ENCODE measurements at places on chromosomes 5 and 9.
A peak's percentile ranks its signal among the peaks of the same experiment; 100 is the strongest.

- no peak for DNase-seq
Measured at GRCh38 chr5:91252916-91253315, 130.2 kb downstream of the ARRDC3 start.

GRCh38 chr9:99083051-99083450 is 21.9 kb upstream of the TGFBR1 start:
- DNase-seq, result no peak

DNA sequence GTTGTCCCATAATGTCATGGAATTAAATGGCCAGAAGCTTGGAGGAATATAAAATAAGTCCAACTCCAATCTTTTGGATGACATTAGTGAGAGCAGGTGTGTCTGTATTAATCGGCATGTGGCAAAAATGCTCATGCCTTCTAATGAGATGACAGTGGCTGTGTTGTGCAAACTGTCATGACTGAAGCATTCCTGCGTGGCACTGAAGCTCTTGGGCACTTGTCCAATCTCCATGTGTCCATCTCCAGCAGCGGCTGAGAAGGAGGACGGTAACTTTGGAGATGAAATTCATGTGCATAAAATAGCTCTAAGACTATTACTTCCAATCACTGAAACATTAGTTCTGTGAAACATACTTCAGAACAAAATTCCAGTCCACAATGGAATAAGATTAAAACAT is 697.5 kb upstream of the GRAMD2B start:
- DNase-seq, result no peak

DNA sequence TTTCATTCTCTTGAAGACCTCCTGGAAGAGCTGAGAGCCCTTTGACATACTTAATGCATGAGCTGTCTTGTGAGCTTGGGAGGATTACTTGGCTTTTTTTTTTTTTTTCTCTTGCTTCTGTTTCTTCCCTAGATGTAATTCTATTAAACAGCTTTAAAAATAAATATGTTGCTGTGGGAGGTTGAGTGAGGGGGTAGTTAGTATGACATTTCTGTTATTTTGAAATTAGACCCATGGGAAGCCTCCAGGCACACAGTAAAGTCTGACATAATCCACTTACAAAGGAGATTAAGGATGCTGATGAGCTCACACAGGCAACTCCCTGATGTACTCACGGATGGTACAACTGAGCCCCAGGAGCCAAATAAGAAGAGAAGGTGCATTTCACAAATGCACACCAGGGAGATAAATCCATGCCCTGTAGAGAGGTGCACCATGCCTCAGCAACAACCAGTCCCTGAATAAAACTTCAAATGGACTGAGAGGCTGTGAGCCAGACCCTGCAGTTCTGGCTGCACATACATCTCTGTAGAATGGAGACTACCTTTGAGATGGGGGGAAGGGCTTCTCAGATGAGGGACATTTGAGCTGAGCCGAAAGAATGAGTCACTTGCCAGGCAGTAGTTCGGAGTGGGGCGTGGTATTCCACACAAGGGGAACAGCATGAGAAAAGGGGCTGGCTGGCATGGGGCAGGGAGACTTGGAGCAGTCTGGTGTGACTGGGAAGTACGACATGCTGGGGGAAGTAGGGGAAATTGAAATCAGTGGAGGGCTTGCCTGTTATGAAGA is 68.7 kb downstream of the ACTL7B start:
- DNase-seq, result no peak

- DNase-seq, result no peak
Measured at GRCh38 chr5:78779771-78780616, 131.4 kb upstream of the LHFPL2 start.

DNA sequence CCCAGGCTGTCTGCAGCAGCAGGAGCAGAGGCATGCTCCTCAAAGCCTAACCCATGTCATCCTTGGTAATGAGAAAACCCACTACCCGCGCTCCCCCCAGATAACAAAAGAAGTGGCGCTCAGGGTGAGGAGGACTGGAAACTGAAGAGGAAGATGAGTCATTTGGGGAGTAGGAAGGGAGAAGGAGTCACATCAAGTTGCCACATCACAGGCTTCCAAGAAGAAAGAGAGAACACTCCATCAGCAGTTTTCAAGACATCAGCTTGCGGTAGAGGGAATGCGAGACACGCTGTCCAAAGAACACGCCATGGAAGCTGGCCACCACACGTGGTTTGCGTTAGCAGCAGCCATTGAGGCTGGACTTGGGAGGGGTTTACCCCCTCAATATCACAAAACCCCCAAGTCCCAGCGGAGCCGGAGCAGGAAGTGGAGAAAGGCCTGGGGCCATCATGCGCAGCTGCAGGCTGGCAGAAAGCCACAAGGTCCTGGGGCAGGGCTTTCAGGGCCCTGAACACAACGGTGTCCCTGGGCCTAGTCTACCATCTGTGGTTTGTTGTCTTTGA is 41.5 kb downstream of the SH3PXD2B start:
- DNase-seq, result peak; percentile 53

DNA sequence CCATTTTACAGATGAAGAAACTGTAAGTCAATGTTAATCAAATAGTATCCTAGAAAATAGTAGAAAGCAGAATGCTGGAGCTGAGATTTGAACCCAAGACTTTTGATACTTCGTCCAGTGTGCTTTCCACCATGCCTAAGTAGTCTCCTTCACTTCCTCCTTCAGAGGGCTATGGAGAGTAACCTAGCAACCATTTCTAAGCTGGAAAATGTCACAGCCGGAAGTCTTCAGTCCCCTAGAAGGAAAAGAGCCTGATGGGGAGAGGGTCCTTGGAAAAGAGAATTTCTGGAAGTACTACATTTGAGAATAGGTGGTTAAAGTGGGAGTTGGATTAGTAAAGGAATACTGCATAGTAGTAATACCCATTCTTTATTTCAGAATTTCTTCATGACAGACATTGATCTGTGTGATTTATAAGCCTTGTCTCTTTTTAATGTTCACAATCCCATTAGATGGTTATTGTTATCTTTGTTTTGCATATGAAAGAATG is 32.7 kb downstream of the PCDHAC2 start:
- no peak for DNase-seq

DNA sequence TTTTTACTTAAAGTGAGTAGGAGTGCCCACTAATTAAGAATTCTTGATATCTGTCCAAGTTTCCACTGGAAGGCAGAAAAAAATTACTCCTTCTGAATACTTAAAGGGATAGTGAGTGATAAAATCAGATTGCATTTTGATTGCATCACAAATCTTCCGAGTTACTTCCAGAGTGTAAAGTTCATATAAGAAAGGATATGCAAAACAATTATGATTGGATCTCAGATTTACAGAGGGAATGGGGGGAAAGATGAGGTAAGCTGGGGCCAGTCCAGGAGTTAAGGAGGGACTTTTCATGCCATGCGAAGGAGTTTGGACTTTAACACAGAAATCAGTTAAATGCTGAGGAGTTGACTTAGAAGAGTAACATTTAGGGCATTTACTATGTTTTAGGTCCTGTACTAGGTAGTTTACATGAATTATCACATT is 9.3 kb upstream of the RNF145 start:
- no peak for DNase-seq

DNA sequence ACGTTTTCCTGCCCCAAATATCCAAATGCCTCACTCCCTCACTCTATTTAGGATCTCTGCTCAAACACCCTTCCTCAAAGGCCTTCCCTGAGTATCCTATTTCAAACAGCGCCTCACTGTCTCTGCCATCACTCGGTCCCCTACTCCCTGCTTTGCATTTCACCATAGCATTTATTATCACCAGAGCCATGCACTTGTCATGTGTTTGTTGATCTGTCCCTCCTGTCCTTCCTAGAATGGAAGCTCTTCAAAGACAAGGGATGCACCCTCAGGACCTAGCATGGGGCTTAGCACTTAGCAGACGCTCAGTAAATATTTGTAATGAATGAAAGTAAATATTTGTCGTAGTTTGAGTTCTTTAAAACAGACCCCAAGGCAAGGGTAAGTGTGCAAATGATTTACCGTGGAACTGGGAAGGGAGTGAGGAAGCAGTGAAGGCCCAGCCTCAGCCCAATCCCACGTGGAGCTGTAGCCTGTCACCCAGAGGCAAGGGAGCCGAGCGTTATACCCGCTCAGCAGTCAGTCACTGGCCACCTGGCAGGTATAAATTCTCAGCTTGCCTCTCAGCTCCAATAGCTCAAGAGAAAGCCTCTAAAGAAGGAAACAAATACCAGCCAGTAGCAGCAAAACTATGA is 97.7 kb upstream of the KIF2A start:
- DNase-seq, result no peak

- DNase-seq, result no peak
Measured at GRCh38 chr5:133434336-133434735, 178.0 kb downstream of the FSTL4 start.

GRCh38 chr5:76497065-76497460 is 94.0 kb downstream of the IQGAP2 start:
- no peak for DNase-seq

GRCh38 chr5:19322716-19323485 is 665.1 kb downstream of the CDH18 start:
- DNase-seq, result no peak

DNA sequence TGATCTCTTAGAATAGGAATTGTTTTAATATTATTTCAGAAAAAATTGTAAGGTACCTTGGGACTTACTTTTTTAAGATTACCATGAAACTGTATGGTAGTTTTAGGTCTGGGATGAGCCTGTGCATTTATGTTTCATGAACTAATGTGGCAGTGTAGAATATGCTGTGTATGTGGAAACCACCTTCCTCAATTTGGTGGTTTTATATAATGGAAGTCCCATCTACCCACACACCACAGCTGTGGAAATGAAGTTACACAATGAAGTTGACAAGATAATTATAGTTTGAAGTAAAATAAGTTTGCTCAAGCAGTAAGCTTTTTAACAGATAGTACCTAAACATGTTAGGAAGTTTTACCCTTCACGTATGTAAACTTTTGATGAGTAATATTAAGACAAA is 24.4 kb downstream of the WDR36 start:
- no peak for DNase-seq

DNA sequence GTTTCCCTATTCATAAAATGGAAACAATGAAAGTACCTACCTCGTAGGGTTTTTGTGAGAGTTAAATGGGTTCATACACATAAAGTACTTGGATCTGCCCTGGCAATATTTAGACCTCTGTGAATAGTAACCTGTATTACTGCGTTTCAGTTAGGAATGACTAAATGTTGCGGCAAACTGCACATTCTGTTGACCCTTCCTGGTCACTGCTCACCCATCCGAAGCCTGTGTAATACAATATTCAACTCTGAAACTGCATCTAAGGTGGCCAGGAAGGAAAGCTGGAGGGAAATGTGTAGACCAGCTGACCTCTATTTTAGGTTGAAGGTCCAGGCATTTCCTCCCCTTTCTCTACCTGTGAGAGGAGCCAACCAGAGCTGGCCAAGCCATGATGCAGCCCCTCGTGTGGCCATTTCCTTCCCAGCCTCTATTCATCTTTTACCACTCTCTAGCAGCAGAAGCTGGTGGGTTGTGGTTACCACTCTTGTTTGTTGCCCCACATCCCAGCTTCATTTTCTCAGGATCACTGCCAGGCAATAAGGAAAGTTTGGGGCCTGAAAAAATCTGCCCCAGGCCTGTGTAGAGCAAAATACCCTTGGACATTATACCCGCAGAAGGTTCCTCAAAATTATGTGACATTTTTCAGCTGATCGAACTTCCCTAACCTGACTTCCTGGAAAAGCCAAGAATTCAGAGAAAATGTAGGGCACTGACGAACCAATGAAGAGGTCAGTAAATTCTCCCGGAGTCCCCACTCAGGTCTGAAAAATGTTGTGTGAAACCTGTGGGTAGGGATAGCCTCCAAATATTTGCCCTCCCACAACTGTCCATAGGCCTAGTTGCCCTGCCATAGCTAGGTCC is 20.5 kb upstream of the PDCD1LG2 start:
- DNase-seq, result no peak

- no peak for DNase-seq
Measured at GRCh38 chr5:54603372-54603771, 85.8 kb downstream of the SNX18 start.

GRCh38 chr9:122333169-122333808 is 37.5 kb upstream of the PTGS1 start:
- no peak for DNase-seq

- DNase-seq, result no peak
Measured at GRCh38 chr9:136084063-136084944, 10.8 kb downstream of the NACC2 start.

DNA sequence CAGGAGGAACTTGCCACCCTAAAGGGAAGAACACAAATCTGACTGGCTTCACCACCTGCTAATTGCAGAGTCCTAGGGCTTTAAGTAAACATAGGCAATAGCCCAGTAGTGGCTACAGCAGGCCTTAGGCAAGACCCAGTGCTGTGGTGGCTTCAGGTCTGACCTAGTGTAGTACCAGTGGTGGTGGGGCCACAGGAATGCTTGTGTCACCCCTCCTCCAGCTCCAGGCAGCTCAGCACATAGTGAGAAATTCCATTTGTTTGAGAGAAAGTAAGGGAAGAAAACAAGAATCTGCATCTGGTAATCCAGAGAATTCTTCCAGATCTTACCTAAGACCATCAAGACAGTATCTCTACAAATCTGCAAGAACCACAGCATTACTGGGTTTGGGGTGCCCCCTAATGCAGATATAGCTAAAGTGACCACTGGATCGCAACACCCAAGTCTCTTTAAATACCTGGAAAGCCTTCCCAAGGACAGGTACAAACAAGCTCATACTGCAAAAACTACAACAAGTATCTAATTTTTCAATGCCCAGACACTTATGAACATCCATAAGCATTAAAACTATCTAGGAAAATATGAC is 102.6 kb upstream of the TRPM3 start:
- DNase-seq, result no peak

- DNase-seq, result no peak
Measured at GRCh38 chr9:70485273-70485858, 70.9 kb upstream of the KLF9 start.

GRCh38 chr5:154166901-154167791 is 23.4 kb upstream of the GALNT10 start:
- no peak for DNase-seq

GRCh38 chr9:70261131-70261870 is 2.5 kb downstream of the SMC5 start:
- DNase-seq, result no peak

Measured in activated T-cell treated with anti-CD3 and anti-CD28 coated beads, Interleukin-2, amount 50 U/mL, for 48 hours (primary cell).